ENCODE measurements at places on chromosomes 16 and 17.

GRCh38 chr17:948284-948852, 31.2 kb downstream of the NXN start:
- DNase-seq: no peak

GRCh38 chr17:42537826-42538451, 1.9 kb downstream of the NAGLU start:
- DNase-seq: no peak

GRCh38 chr16:11583889-11584565, 2.7 kb downstream of the LITAF start:
- DNase-seq: no peak

DNA sequence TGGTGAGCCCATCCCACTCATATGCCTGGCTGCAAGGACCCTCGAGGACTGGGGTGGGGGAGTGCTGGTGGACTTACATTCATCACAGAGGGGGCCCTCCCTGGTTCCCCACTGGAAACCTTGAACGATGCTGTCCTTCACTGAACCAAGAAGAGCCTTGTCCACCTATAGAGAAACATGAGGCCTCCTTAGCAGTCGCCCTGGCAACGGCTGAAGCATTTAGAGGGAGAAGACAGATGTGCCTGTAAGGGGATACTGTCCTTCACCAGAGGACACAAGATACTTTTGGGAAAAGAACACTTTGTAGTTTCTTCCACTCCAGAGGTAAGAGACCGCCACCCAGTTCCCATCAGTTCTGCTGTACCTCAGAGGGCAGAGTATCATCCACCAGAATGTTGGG, 6.5 kb downstream of the HIGD1B start:
- no peak for DNase-seq

- no peak for DNase-seq
Observed at GRCh38 chr17:28747051-28747691, 3.4 kb downstream of the TRAF4 start.

DNA sequence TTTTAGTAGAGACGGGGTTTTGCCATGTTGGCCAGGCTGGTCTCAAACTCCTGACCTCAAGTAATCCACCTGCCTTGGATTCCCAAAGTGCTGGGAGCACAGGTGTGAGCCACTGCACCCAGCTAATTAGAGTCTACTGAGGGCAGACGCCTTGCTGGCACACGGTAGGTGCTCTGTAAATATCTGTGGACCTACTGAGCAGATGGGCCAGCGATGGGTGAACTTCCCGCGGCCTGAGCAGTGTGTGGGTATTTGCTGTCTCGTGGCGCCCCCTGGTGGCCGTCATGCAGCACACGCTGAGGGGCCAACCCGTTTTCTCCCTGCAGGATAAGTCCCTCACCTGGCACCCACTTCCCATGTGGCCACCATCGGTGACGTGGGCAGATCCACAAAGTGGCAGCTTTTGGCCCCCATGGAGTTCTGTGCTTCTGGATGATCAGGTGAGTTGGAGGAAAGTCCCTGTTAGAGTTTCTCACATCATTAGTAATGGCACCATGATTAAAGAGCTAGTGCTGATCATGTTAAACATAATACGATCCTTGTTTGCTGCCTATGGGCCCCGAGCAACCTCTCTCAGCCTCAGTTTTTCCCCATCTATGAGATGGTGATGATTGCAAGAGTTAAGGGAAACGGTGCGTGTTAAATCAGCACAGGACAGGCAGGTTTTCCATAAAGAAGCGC, 40.7 kb downstream of the ZDHHC7 start:
- no peak for DNase-seq

All from smooth muscle cell of the brain vasculature (primary cell).